ENCODE measurements at places on chromosomes 4 and X. TPM values are rescaled to one million over a fixed set of nuclear protein-coding genes. Genes with fewer than 3 reads are reported as not detected.

Gene WDFY3
- 172 TPM for total RNA-seq

DNA sequence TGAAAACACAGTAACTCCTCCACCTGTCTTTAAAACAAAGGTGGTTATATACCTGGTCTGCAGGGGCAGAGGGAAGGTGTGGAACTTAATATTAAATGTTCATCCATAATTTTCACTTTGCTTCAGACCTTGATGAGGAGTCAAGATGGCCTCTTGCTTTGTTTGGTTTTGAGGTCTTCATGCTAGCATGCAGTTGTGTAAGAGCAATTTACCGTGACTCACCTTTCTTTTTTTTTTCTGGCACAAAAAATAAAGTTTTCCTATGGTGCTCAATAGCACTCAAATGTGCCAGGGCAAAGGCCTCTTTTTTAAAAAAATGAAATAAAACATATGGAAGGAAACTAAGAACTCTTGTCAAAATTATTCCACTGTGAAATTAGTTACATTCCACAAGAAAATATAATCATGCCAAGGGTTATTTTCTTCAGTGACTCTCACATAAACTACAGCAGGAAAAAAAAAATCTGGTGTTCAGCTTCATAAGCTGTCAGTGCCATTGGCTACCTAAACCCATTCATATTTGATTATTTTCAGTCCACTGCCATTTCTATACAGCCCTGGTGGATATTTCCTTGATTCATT is 128.2 kb downstream of the SLC7A11 start:
- peaks cover 8% of the 10 kb centered on the region for H3K4me1 ChIP-seq
- H3K27ac ChIP-seq: no peak overlapping the region
- no peaks in the 10 kb centered on the region for H3K36me3 ChIP-seq

Gene SLC9A7
- total RNA-seq: 11.1 TPM

- H3K4me1 ChIP-seq: no peaks in the 10 kb centered on the region
- no peak for DNase-seq
- no peaks in the 10 kb centered on the region for H3K27me3 ChIP-seq
- H3K27ac ChIP-seq: no peak overlapping the region
Measured at GRCh38 chr4:168167714-168168284, 75.5 kb downstream of the ANXA10 start.

Gene ZNF157
- total RNA-seq: 0.60 TPM

GRCh38 chr4:150056569-150056968 is 21.7 kb upstream of the DCLK2 start:
- H3K27me3 ChIP-seq: no peaks in the 10 kb centered on the region
- H3K27ac ChIP-seq: no peak overlapping the region
- H3K4me3 ChIP-seq: no peak overlapping the region

Gene YY2
- 2.5 TPM for total RNA-seq

Gene ATP11C
- total RNA-seq: 24.1 TPM

Gene RHOXF2B
- total RNA-seq: not detected

Gene CLDN2
- 0.44 TPM for total RNA-seq

- DNase-seq: no peak
- H3K27ac ChIP-seq: no peak overlapping the region
- no peaks in the 10 kb centered on the region for H3K27me3 ChIP-seq
- H3K4me1 ChIP-seq: no peaks in the 10 kb centered on the region
- no peak overlapping the region for H3K4me3 ChIP-seq
Measured at GRCh38 chr4:137703195-137703594, 170.9 kb upstream of the PCDH18 start.

Gene POLN
- total RNA-seq: 3.7 TPM

Gene EGFL6
- total RNA-seq: not detected

DNA sequence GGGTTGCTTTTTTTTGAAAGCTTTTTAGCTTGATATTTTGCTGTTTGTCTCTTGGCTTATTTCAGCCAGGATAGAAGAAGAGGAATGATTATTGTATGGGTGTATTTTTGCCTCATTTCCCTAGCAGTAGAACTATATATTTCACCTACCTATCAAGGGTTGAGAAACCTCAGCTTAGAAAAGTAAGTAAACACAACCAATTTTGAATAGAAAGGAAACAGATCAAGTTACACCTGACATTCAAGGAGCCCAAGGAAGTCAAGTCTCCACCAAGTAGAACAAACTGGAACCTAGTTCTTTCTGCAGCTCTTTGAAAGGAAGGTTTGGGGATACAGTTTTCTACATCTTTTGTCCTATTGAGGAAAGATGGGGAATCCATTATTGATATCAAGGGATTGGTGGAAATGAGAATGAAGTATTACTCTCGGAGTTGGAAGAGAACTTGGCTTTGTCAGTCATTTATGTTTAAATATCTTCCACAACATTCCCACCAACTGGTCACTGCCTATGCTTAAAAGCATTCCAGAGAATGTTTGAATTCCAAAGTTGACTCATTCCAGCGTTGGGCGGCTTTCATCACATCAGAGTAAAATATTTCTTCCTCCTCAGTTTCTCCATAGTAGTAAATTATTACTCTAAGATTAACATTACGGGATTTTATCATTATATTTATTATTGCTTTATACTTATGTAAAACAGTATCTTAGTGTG is 207.8 kb upstream of the CNKSR2 start:
- no peaks in the 10 kb centered on the region for H3K36me3 ChIP-seq
- DNase-seq: no peak
- no peaks in the 10 kb centered on the region for H3K27me3 ChIP-seq
- no peak overlapping the region for H3K4me3 ChIP-seq
- no peaks in the 10 kb centered on the region for H3K4me1 ChIP-seq

- no peak for DNase-seq
- H3K27ac ChIP-seq: no peak overlapping the region
- no peaks in the 10 kb centered on the region for H3K4me1 ChIP-seq
Measured at GRCh38 chrX:115388879-115389278, 99.4 kb downstream of the LUZP4 start.

Gene MAGEA2B
- total RNA-seq: not detected

- DNase-seq: no peak
- H3K27ac ChIP-seq: no peak overlapping the region
- no peaks in the 10 kb centered on the region for H3K36me3 ChIP-seq
- no peak overlapping the region for H3K4me3 ChIP-seq
Measured at GRCh38 chr4:148240241-148240640, 202.0 kb downstream of the NR3C2 start.

DNA sequence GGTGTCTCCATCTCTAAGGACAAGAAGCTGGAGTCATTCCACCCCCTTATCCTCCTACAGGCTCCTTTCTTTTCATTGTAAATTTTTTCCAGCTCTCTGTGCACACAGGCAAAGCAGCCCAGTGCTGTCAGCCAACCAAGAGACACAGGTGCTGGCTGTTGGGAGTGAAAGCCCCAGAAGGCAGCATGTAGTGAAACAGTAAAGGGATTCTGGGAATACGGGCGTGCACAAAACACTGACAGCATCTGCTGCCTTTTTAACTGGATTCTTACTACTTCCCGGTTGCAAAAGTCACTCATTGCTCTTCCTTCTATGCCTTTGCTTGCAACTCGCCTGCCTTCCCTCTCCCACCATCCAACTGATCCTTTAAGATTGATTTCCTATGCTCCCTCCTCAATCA is 208.6 kb upstream of the PRPS2 start:
- H3K27ac ChIP-seq: no peak overlapping the region
- no peaks in the 10 kb centered on the region for H3K27me3 ChIP-seq

Gene P2RY10
- 0.42 TPM for total RNA-seq

Gene MRFAP1L1
- 62.8 TPM for total RNA-seq

GRCh38 chrX:154840856-154841255 is 6.4 kb upstream of the SMIM9 start:
- no peak for DNase-seq
- H3K4me3 ChIP-seq: no peak overlapping the region
- no peaks in the 10 kb centered on the region for H3K36me3 ChIP-seq
- H3K4me1 ChIP-seq: no peaks in the 10 kb centered on the region

GRCh38 chrX:142251202-142251601 is 46.1 kb upstream of the MAGEC2 start:
- no peak overlapping the region for H3K4me3 ChIP-seq
- no peak for DNase-seq
- H3K27ac ChIP-seq: peak overlapping the region; percentile 33
- H3K4me1 ChIP-seq: no peaks in the 10 kb centered on the region

Data from tibial nerve (tissue), 4 donors.